ENCODE measurements at places on chromosomes 5 and 9. TPM values are rescaled to one million over a fixed set of nuclear protein-coding genes. Genes with fewer than 3 reads are reported as not detected.

The LRRC19 gene
- total RNA-seq, result not detected

The SURF4 gene
- 467 TPM for total RNA-seq

The SEMA5A gene
- 351 TPM for total RNA-seq

The RPL35 gene
- total RNA-seq, result 1,756 TPM

The C5orf46 gene
- total RNA-seq, result 9.9 TPM

The KIF4B gene
- total RNA-seq, result under 0.01 TPM

The ANXA6 gene
- 48.2 TPM for total RNA-seq

The SH2D3C gene
- total RNA-seq, result 0.43 TPM

The NMUR2 gene
- 0.11 TPM for total RNA-seq

The NACC2 gene
- total RNA-seq, result 7.9 TPM

The NRG2 gene
- total RNA-seq, result not detected

The RHOBTB3 gene
- total RNA-seq, result 368 TPM

The PCDHGA2 gene
- total RNA-seq, result 1.2 TPM

The C5orf34 gene
- 3.5 TPM for total RNA-seq

The MYO10 gene
- 20.4 TPM for total RNA-seq

The NPM1 gene
- 1,252 TPM for total RNA-seq

The FBP1 gene
- not detected for total RNA-seq

The CD180 gene
- total RNA-seq, result not detected

The CKMT2 gene
- total RNA-seq, result not detected

The SAPCD2 gene
- 2.4 TPM for total RNA-seq

The GABRA1 gene
- total RNA-seq, result not detected

The FLT4 gene
- under 0.01 TPM for total RNA-seq

The CEL gene
- 0.79 TPM for total RNA-seq

The PIP5KL1 gene
- total RNA-seq, result 8.6 TPM

The ZNF367 gene
- 4.7 TPM for total RNA-seq

The CDKN2B gene
- 29.4 TPM for total RNA-seq

The AGXT2 gene
- not detected for total RNA-seq

The GARIN3 gene
- not detected for total RNA-seq

The GALNT12 gene
- total RNA-seq, result 14.3 TPM

The CMBL gene
- 11.4 TPM for total RNA-seq

The TMEFF1 gene
- 0.39 TPM for total RNA-seq

The TXNDC8 gene
- total RNA-seq, result not detected

The DMRTA1 gene
- total RNA-seq, result 0.79 TPM

The PCDHA9 gene
- total RNA-seq, result under 0.01 TPM

The STK32A gene
- total RNA-seq, result 44.4 TPM

The WDR38 gene
- not detected for total RNA-seq

The NTRK2 gene
- total RNA-seq, result 0.87 TPM

The SUSD3 gene
- 0.54 TPM for total RNA-seq

The PLAC8L1 gene
- not detected for total RNA-seq

The SLC9A3 gene
- 1.6 TPM for total RNA-seq

The SMC5 gene
- 25.8 TPM for total RNA-seq

The CDKN2AIPNL gene
- 15.7 TPM for total RNA-seq

The SV2C gene
- not detected for total RNA-seq

The FAM163B gene
- total RNA-seq, result not detected

The C9orf50 gene
- total RNA-seq, result 0.39 TPM

The DCTN4 gene
- total RNA-seq, result 48.8 TPM
